ENCODE measurements at places on chromosomes 1 and 21. TPM values are rescaled to one million over a fixed set of nuclear protein-coding genes. Genes with fewer than 3 reads are reported as not detected.

GRCh38 chr1:205488074-205488723, 16.3 kb upstream of the CDK18 start:
- DNase-seq, result peak; percentile 17
- H3K27ac ChIP-seq, result no peak overlapping the region
- H3K4me3 ChIP-seq, result no peak overlapping the region
- peaks cover 9% of the 10 kb centered on the region for H3K4me1 ChIP-seq
- peaks cover 11% of the 10 kb centered on the region for H3K27me3 ChIP-seq
- no peaks in the 10 kb centered on the region for H3K36me3 ChIP-seq

GRCh38 chr21:32929633-32930038, 96.1 kb upstream of the OLIG2 start:
- DNase-seq, result no peak
- H3K4me1 ChIP-seq, result peaks cover 38% of the 10 kb centered on the region
- no peak overlapping the region for H3K4me3 ChIP-seq

Gene RGS4
- not detected for total RNA-seq

Gene SLC9C2
- not detected for total RNA-seq

Gene SLC30A7
- total RNA-seq, result 21.6 TPM
